Inflammatory macrophage treated with lipopolysaccharide for 1 hour (primary cell): ENCODE measurements at places on chromosomes 16 and 17.
A peak's percentile ranks its signal among the peaks of the same experiment; 100 is the strongest.

DNA sequence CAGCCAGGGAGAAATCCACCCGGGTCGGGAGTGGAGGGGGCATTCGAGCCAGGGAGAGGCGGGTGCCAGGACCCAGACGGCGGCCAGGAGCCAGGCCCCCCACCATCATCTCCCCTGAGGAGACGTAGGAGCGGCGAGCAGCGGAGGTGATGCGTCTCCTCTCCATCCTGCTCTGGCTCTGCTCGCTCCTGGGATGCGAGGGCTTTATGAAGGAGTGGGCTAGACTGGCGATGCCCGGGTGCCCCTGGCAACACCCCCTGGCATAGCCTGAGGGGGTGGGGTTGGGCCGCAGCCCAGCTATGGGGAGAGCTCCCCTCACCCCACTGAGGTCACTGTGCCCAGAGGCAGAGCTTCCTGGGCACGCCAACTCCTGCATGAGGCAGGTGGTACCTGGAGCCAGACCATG, at the start of gene GFAP:
Gene GFAP (minus strand): TSS at position 180 of the 406 bp plus-strand sequence. CDS start 14 bp downstream, at position 166.
- no peak for DNase-seq

GRCh38 chr17:9205520-9206409, 184.5 kb downstream of the NTN1 start:
- DNase-seq, result no peak

- DNase-seq, result peak; percentile 50
These were observed 24.9 kb downstream of the ACTG1 start for GRCh38 chr17:81487487-81488275.

GRCh38 chr16:30541502-30542329, 7.1 kb upstream of the ZNF747 start:
- no peak for DNase-seq

DNA sequence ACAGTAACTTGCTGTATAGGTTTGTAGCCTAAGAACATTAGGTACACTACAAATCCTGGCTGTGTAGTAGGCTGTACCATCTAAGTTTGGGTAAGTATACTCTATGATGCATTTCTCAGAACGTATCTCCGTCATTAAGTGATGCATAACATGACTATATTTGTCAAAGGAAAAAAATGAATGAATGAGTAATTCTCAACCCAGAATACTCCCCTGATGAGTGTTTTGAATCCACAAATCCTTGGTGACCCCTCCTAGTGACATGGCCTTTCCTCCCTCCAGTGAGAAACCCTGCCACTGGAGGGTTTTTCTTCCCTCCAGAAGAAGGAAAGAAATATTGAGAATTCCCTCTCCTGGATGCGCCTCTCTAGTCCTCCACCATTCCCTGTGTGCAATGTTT, 24.0 kb upstream of the SALL1 start:
- DNase-seq, result no peak

DNA sequence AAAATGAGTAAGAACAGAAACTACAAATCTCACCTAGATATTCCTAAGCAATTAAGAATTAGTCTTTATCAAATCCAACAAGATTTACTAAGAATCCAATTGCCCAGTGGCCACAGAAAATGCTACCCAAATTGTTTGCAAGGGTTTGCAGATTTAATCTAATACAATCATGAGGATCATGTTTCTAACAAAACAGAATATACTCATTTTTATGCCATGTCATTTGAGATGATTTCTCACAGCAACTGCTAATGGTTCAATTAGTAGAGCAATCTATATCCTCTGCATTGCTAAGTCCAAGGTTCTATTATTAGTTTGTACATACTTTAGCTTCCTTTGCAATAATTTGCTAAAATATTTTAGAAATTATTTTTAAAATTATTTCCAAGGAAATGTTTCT, 41.2 kb downstream of the HELZ start:
- no peak for DNase-seq

DNA sequence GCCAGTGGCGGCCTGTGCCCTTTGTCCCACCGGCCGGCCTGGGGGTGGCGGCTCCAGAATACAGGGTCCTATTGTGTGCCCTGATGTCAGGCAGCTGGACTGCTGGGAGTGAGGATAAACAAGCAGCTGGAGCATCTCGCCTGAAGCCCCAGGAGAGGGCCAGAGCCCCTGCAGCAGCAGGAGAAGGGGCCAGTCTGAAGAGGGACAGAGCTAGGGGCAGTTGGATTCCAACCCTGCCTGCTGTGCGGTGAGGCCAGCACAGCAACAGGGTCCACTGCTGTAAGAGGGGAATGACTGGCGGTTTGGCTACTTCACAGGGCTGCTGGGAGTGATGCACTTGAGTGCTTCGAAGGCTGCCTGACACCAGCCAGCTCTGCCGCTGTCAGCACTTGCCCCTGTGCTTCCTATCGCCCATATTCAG, 25.0 kb downstream of the RAB11FIP4 start:
- no peak for DNase-seq

DNA sequence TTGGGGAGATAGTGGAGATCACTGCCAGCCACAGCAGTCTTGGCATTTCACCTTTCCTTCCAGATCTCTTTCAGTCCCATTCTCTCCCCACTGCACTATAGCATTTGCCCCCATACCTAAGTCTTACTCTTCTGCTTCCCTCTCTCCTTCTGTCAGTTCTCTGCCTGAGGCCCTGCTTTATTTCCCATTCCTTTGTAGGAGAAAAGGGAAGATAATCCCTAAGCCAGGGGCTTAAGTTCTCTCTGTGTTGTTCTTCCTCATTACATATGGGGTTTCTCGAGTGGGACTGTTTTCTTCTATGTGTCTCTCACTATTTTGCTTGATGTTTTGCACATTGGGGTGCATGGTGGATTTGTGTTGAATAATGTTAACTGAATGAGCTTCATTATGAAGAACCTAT, 6.4 kb downstream of the KDM6B start:
- no peak for DNase-seq
